ENCODE measurements at places on chromosomes 2 and 18. TPM values are rescaled to one million over a fixed set of nuclear protein-coding genes. Genes with fewer than 3 reads are reported as not detected.
A peak's percentile ranks its signal among the peaks of the same experiment; 100 is the strongest.

The IL36B gene
- total RNA-seq: not detected

The POTEJ gene
- total RNA-seq: 0.04 TPM

- DNase-seq: no peak
Measured at GRCh38 chr2:4110273-4110672, 406.9 kb downstream of the DCDC2C start.

The MMADHC gene
- total RNA-seq: 210 TPM

DNA sequence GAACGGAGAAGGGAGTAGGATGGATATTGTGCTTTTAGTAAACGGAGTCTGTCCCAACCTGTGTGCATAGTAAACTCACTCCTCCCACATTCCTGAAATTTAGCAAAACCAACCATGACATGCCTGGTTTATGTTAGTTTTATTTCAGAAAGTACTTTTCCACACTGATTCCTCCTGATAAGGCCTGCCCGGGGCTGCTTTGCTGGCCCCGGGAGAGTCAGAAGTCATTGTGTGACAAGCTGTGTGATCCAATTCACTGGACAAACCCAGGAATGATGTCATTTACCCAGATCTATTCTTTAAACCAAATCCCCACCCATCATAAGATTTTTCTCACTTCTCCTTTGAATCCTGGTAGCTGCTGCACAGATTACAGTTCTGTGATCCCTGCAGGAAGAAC is 109.0 kb downstream of the SETBP1 start:
- DNase-seq: peak; percentile 43

The HMSD gene
- not detected for total RNA-seq

- DNase-seq: no peak
Measured at GRCh38 chr2:62071126-62071598, 124.8 kb upstream of the B3GNT2 start.

- no peak for DNase-seq
Measured at GRCh38 chr18:42901161-42901560, 214.3 kb downstream of the RIT2 start.

GRCh38 chr2:172888714-172889669 is 153.3 kb downstream of the RAPGEF4 start:
- no peak for DNase-seq

DNA sequence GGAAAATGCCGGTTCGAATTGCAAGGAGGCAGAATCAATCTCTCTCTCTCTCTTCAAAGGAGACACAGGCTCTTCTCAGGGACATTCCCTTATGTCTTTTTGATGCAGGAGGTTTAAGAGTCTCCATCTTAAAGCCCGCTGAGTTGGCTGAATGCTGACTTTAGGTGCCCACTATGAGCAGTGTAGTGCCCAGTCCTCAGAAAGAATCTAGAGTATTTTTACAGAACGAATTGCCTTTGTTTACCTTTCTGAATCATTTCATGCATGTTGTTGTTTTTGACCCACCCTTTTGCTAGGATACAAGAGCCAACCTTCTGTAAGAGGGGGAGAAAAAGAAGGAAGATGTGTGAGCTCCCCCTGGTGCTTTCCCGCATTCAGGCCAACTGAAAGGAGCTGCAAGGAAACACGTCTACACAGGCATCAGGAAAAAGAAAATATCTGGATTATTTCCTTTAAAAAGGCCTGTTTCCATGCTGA is 193.5 kb upstream of the TCF4 start:
- no peak for DNase-seq

The NTSR2 gene
- not detected for total RNA-seq

The TXNDC2 gene
- total RNA-seq: not detected

DNA sequence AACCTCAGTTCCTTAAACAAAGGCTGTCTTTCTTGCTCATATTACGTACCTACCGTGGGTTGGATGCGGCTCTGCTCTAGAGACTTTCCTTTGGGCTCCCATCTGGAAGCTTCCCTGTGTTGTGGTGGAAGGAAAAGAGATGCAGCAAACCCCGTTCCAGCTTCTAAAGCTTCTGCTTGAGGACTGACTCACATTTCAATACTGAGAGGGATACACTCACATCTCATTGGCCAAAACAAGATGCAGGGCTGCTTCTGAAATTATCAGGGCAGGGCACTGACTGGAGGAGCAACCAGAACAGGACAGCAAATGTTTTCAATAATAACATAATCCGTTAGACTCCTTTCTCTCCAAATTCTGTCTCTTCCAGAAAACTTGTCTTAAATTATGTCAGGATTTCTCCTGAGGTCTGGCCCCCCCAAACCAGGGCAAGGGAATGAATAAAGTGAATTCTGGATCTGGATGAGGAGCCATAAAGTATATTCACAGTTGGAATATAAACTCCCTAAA is 4.5 kb upstream of the MYO5B start:
- no peak for DNase-seq

DNA sequence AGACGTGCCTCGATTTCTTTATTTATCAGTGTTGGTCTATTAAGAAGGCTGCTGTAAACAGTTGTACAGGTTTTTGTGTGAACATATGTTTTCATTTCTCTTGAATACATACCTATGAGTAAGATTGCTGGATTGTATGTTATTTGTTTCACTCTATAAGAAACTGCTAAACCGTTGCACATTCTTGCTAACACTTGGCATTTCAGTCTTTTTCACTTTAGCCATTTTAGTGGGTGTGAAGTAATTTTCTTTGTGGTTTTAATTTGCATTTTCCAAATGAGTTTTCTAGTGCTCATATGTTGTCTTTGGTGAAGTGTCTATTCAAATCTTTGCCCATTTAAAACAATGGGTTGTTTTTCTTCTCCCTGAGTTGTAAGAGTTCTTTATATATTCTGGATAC is 221.5 kb upstream of the SMAD7 start:
- no peak for DNase-seq

DNA sequence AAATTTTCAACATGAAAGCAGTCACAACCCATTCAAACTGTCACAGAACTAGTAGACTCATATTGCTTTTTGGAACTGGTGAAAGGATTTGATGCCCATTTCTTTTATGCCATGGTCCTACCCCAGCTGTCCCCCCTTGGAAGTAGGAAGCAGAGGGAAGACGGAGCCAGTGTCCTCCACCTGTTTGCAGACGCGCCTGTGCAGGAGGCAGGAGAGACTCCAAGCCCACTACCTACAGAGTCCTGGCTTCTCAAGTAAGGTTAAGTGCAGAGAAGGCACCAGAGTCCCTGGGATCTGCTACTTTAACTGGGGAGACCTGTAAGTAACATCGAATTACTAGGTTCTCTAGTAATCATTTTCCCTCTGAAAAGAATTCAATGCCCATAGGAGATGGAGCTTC is 32.7 kb upstream of the DNMT3A start:
- DNase-seq: no peak

- no peak for DNase-seq
Measured at GRCh38 chr2:144010096-144010836, 509.7 kb downstream of the ZEB2 start.

- DNase-seq: no peak
Measured at GRCh38 chr2:108617617-108618016, 83.3 kb downstream of the LIMS1 start.

DNA sequence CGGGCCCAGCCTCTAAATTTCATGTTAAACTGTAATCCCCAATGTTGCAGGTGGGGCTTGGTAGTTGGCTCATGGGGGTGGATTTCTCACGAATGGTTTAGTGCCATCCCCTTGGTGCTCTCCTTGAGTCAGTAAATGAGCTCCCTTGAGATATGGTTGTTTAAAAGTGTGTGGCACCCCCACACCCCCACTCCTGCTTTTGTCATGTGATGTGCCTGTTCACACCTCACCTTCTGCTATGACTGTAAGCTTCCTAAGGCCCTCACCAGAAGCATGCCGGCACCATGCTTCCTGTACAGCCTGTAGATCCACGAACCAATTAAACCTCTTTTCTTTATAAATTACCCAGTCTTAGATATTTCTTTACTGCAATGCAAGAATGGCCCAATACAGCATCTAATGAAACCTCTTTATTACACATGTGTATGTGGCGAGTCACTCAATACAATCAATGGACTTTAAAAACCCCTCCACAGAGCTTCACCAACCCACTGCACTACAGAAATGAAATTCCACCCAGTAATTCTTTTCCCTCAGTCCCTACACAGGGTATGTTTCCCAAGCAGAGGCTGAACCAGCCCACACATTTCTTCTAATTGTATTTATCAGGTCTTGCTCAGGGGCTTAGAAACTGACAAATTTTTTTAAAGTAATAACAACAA is 47.3 kb downstream of the WDFY1 start:
- DNase-seq: no peak

- no peak for DNase-seq
Measured at GRCh38 chr2:85697096-85697495, 2.9 kb downstream of the GNLY start.

Data from HepG2 (cell line).